ENCODE measurements at places on chromosomes 16 and 17.

GRCh38 chr17:56978441-56979090 lies 635 bp downstream of the SCPEP1 start:
- DNase-seq, result no peak

DNA sequence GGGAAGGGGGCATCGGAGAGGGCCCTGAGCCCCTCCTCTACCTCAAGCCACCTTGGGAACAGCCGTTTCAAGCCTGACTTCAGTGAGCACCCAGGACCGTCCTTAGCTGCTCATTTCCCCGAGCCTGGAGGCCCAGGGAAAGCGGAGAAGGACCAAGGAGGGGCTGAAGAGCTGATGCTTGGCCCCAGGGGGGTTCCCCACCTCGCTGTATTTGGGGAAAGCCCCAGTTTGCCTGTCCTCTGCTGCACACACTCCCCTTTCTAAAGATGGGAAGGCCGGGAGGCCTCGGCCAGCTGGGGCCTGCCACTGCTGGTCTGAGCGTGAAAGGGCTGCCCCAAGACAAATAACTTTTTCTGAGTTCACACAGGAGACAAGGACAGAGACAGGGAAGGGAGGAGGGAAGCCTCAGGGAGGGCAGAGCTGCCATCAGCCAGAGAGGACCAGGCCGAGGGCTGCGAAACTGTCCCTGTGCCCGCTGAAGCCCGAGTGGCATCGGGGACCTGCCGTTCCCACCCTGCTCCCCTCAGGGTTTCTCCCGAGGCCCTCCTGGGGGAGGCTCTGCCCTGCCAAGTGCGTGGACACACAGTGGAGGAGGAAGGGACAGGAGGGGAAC lies 11.6 kb downstream of the ZACN start:
- DNase-seq, result no peak

GRCh38 chr17:68106085-68106484 lies 70.5 kb downstream of the KPNA2 start:
- DNase-seq, result no peak

DNA sequence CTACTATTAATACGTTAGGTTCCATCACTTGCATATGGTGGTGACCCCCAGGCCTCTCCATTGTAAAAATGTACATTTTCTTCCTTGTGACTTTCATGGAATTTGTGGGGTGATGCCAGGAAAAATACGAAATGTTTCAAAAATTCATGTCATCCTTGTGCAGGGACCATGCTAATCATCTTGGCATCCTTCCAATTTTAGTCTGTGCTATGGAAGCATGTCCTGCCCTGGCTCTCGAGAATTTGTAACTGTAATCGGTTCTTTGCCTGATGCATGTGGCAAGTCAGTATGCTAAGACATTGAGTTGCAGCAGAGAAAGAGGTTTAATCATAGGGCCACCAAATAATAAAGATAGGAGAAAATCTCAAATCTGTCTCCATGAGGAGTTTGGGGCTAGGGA lies 14.3 kb upstream of the GINS3 start:
- no peak for DNase-seq

DNA sequence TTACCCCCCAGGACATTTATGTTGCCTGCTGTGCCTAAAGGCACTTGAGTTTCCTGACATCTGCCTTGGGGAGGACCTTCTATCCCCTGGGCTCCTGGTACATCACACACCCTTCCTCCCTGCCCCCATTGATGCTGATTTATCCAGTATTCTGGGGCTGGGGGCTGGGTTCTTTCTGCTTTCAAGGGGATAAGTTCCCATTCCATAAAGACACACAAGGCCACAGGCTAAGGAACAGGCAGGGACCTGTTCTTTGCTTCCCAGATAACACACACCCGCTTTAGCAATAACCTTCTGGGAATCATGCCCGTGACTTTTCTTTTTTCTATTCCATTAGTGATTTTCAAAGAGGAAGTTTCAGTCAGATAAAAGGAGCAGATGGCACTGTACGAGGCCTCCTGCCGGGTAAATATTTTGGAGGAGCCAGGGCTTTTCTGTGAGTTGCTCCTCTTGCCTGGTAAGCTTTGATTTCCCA lies 30.6 kb downstream of the CHD9 start:
- DNase-seq, result no peak

DNA sequence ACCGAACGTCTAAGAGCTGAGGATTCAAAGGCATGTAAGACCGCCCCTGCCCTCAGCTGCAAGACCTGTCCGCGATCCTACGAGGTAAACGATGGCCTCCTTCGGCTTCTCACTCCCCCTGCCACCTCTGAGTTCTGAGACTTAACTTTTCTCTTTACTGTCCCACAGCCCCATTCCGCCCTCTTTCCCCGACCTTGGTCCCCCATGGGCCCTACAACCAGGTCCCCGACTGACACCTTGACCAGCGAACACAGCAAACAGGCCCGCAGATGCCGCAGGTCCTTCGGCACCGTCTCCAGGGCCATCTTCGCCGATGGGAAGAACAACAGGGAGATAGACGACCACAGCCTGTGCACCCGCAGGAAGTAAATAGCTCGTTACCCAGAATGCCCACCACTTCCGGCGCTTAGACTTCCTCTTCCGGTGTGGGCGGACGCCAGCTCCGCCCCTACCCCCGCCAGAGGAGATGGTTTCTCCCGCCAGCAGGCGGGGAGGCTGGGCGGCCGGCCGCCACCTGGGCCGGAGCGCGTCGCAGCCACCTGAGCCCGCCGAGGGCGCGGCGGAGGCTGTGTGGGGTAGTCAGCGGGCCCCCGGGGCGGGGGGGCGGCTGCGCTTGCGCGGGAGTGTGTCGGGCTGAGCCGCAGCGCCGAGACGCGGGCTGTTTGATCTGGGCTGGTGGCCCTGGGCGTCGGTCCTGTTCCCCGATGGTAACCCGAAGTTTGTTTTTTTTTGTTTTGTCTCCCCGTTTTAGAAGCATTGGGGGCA lies at the start of gene SUPT4H1:
SUPT4H1 (minus strand) TSS at position 371 of the 765 bp plus-strand sequence; CDS start at position 305, 66 bp downstream.
- peak; percentile 88 for DNase-seq

DNA sequence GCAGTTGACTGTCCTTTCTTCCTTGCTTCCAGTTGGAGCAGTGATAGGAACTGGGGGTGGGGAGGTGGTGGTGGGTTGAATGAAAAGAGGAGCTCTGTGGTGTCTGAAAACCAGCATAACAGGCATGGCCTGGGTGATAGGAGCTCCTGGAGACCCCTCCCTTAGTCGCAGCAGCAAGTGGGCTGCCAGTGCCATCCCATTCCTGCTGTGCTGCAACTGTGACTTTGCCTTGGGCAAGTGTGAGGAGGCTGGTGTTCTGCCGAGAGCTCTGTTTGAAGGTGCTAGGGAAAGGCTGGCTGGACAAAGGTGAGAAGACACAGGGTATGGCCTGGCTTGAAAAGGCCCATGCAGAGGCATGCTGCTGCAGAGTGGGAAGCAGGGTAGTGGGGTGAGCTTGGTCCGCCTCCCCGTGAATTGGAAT lies 2.7 kb upstream of the CDK5R1 start:
- DNase-seq, result no peak

DNA sequence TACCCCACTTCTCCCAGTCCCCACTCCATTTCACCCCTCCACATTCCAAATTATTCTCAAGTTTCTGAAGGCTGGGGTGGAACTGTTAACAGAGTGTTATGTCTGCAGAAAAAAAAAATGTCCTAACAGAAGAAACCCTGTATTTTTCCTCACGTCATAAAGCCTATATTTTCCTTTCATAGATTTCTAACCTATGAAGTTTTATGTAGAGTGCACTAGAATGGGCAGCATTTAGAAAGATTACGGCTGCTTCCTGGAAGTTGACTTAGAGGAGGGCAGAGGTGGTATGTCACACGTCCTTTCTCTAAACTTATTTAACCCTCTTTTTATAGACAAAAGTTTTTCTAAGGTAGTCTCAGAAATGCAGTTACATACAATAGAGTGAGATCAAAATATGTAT lies 139.8 kb upstream of the TOM1L1 start:
- DNase-seq, result no peak

- DNase-seq, result no peak
These were observed 9.6 kb downstream of the GPRC5B start for GRCh38 chr16:19874851-19875546.

- DNase-seq, result no peak
These were observed 286.6 kb downstream of the SOX9 start for GRCh38 chr17:72407336-72407909.

- DNase-seq, result no peak
These were observed 56.3 kb downstream of the ABCC1 start for GRCh38 chr16:16005721-16006120.

DNA sequence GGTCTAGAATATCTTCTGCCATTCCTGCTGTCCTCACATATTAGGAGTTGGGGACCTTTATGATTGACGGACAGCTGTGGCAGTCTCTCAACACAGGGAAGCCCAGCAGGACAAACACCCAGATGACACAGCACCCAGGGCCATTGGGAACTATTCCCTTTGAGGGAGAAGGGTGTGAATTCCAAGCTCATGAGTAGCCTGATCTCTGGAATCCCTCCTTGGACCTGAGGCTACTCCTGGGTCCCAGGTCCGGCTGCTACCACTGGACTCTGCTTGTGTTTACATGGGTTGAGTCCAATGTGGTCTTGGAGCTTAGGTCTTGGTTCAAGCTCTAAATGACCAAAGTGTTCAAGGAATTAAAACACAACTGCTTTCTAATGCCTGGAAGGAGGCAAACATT lies 78.9 kb downstream of the SLC6A2 start:
- DNase-seq, result no peak
